Kidney (tissue), 22 donors: ENCODE measurements at places on chromosomes 5 and 9.

DNA sequence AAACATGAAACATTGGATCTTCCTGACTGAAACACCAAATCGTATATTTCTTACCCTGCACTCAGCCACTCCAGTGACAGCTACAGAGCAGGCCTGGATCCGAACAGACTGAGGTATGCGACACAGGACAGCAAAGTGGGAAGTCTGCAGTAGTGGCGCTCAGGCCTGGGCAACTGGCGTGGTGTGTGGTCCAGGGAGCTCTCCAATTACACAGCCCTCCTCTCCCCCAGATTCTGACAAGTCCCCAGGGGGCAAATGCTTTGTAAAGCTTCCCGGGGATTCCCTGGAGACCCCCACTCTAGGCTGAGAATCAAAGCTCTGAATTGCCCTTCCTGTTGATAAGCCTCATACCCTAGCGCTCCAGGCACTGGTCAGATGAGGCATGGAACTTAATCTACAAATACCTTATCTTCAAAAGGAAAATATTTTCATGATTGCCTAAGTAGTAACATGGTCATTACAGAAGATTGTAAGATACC is 104.8 kb upstream of the ERCC6L2 start:
- DNase-seq = no peak

GRCh38 chr9:72037571-72037970 is 22.8 kb downstream of the C9orf57 start:
- no peak for DNase-seq

DNA sequence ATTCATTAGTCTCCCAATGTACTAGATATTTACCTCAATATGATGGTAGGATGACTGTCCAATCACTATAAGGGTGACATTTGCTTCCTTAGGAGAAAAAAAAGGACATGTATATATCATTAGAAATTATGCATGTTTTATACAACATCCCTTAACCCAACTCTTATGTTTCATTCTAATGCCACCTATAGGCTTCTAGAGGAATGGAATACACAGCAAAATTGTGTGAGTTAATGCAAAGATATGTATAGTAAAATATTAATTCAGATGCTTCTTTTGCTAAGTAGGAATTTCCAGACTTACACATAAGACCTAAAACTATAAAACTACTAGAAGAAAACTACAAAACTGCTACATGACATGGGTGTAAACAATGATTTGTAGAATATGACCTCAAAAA is 3.5 kb downstream of the PRXL2C start:
- no peak for DNase-seq

DNA sequence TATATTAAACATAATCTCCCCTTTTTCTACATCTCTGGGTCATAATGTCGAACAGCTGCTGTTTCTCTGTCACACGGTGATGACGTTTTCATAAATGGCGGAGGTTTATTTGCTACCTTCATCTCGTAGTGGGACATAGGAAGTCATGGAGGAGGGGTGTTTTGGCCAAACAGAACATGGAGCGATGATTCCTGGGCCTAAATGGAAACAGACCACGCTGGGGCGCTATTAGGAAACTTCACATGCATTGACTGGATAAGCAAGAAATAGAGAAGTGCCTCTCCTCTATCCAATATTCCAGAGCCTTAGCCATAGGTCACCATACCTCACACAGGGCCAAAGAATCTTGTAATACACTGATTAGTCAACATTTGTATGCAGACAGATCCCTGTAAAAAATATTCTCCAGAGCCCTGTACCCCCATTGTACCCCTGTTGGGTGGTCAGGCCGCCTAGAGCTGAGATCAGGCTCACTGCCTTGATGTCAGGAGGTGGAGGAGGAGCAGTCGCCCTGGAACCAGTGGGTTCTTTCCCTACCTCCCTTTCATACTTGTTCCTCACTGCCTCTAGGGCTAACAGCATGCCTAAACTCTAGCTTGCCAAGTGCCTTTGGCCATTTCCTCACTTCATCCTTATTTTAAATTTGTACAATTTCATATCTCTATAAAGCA is 77.8 kb upstream of the SPIN1 start:
- DNase-seq = no peak

- no peak for DNase-seq
Observed at GRCh38 chr5:96037128-96037527, 75.5 kb upstream of the ELL2 start.

DNA sequence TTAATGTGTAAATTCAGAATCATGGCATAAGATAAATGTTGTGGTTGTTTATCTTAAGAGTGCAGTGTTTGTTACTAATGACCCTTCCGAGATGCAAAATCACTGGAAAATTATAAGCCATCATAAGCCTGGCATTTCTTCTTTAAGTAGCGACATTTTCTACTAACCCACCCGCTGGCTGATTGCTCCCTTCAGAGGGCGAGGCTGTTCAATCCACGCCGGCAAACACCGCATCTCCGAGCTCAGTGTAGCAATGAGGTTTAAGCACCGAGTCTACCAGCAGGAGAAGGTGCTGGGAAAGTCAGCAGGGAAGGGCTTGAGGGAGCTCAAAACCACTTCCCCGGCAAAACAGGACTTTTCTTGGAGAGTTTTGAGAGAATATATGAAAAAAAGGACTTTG is 52.7 kb downstream of the AK8 start:
- no peak for DNase-seq

GRCh38 chr5:178991190-178992145 is 3.7 kb downstream of the GRM6 start:
- no peak for DNase-seq

GRCh38 chr5:149348518-149348917 is 3.2 kb downstream of the GRPEL2 start:
- no peak for DNase-seq

- DNase-seq = no peak
Observed at GRCh38 chr5:14851597-14851996, 20.0 kb downstream of the ANKH start.

DNA sequence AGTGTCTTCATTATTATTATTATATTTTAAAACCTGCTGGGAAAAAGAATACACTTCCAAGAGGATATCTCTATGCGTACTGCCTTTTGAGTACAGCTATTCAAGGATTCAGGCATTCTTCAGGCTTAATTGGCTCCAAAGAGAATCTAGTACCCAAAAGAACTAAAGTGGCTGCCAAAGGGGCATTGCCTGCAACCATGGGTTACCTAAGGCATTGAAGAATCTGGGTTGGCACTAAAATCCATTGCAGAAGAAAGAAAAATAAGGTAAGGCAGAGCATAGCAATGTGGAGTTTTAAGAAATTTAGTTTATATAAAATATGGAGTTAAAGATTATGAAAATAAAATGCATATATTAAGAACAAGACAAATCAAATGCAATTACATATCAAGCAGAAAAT is 223.5 kb downstream of the TMEM161B start:
- DNase-seq = no peak

DNA sequence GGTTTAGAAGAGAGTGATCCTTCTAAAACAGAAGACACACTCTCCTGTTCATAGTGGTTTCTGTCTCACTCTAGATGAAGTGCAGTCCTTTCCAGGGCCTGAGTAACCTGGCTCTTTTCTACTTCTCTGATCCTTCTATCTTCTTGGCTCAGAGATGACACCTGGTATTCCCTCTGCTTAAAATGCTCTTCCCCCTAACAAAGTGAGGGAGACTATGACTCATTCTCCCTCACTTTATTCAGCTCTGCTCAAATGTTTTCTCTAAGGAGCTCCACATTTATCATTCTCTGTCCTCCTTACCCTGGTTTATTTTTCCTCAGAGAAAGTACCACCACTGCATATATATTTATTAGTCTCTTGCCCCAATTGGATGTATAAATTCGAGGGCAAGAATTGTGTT is 24.6 kb downstream of the TUT7 start:
- DNase-seq = no peak

DNA sequence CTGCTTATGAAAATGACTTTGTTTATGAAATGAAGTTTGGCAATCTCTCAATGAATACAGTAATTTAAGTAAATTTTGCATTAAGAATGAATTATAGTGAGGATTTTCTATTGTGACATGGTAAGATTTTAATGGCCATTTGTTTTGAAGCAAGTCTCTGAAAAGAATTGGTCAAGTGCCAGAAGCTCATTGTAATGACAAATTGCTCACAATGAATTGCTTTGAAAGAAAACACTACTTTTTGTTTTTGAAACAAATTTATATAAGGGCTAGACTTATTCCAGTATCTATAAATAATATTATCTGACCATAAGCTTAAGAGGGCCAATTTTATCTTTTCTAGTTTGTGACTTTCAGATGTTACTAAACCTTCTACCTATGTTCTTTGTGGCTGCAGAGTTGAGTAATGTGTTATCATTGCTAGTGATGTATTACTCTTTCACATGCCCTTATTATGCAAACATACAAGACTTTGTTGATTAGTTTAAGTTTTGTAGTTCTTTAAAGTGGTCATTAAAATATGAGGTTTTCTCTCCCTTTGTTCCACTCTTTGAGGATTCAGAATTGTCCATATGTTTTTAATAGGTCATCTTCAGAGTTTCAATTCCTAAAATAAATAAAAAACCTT is 93.0 kb upstream of the ZNF608 start:
- DNase-seq = no peak

GRCh38 chr5:56681346-56681745 is 134.0 kb upstream of the MAP3K1 start:
- DNase-seq = no peak

- no peak for DNase-seq
Observed at GRCh38 chr9:104775574-104775936, 11.6 kb downstream of the NIPSNAP3B start.

GRCh38 chr9:134267305-134267880 is 58.9 kb upstream of the RXRA start:
- DNase-seq = no peak

- DNase-seq = no peak
Observed at GRCh38 chr5:154430466-154430865, 15.3 kb upstream of the SAP30L start.
